ENCODE measurements at places on chromosomes 6 and 20. TPM values are rescaled to one million over a fixed set of nuclear protein-coding genes. Genes with fewer than 3 reads are reported as not detected.

The FANCE gene
- polyA plus RNA-seq = 0.74 TPM

- no peak for DNase-seq
These were observed 93.0 kb upstream of the ELOVL5 start for GRCh38 chr6:53441761-53442160.

DNA sequence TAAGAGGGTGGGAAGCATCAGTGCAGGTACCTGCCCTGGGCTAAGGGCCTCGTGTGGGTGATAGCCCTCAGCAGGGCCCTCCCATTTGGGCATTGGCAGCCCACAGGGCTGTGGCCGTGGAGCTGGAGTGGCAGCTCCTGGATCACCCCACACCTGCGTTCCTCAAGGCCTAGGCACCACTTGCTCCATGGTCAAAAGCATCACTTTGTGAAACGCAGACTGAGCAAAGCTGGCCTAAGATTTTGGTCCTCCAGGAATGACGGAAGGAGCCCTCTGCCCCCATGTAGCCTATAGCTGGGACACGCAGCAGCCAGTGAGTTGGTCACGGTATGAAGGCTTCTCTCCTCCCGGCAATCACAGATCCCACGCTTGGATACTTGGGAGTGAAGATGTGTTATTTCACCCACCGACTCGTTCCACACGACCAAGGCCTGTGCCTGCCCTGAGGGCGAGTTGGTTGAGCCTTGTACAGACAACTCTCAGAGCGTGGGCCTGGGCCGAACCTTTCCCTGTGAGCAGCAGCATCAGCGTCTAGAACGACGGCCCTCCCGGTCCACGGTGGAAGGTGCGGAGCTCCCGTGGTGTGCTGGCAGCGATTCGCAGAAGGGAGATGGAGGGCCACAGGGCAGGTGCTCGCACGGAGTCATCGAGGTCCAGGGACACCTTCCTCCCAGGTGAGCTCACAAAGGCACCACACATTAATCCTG, 39.7 kb downstream of the THBS2 start:
- no peak for DNase-seq

DNA sequence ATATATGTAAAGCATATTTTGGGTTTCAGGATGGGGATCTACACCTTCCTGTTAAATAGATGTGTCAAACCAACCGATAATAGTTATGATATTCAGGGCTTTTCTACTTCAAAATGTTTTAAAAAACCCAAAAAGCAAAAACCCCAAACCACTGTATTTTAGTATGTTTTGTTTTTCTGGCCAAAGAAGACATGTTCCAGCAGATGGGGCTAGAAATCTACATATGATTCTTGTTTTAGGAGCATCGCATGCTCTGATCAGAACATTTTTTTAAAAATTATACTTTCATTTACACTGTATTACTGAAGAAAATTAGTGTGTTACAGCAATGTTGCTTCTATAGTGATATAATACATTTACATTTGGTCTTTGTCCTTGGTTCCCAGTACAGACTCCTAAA, 11.0 kb downstream of the RMND1 start:
- DNase-seq = no peak

GRCh38 chr6:137305691-137306090, 86.5 kb upstream of the IFNGR1 start:
- no peak for DNase-seq

The TNFRSF6B gene
- polyA plus RNA-seq = 0.73 TPM

- DNase-seq = no peak
These were observed 1.3 kb upstream of the HUS1B start for GRCh38 chr6:658244-658643.

DNA sequence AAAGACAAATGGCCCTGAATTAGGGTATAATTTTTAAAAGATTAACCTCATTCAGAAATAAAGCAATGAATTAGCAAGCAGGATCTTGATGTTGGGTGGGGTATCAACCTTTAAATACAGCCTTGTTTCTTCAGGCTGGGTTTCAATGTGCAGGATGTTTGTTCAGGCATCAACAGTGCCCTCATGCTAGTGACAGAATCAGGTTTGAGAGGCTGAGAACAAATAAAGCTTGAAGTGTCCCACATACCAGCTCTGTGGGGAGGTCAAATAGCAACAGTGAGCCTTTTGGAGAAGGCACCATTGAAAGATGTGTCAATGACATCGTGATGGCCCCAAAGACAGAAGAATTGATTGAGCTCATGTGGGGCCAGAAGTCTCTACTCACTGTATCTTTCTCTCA, 68.2 kb downstream of the MTFR2 start:
- DNase-seq = no peak

The TSHZ2 gene
- polyA plus RNA-seq = 7.9 TPM

GRCh38 chr20:31829731-31830130, 10.6 kb downstream of the MYLK2 start:
- no peak for DNase-seq

All from liver (tissue), 10 donors.